ENCODE measurements at places on chromosomes 7 and 10.

GRCh38 chr7:109136893-109137292 is 567.2 kb downstream of the DNAJB9 start:
- DNase-seq: no peak

GRCh38 chr7:154841731-154842331 is 161.1 kb downstream of the PAXIP1 start:
- DNase-seq: no peak

- DNase-seq: no peak
Observed at GRCh38 chr7:55786901-55787300, 75.7 kb downstream of the SEPTIN14 start.

DNA sequence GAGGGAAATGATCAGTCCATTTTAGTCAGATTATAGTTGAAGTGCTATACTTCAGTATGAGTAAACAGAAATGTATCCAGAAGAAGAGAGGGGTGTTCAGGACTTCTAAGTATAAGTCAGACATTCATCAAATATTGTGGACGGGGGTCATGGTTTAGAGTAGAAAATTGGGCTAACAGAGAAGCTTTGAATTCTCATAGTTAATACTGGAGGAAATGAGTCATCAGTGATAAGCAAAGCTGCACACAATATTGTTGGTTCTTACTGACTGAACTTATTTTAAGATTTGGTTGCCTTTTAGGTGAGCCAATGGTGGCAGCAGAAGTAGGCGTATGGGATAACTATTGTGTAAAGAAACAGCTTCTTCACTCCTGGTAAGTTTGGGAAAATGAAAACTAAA is 1.7 kb upstream of the SUMF2 start:
- no peak for DNase-seq

GRCh38 chr10:72639441-72639873 is 13.6 kb upstream of the MICU1 start:
- DNase-seq: no peak

GRCh38 chr7:115475761-115476385 is 554.0 kb downstream of the MDFIC start:
- DNase-seq: no peak

- no peak for DNase-seq
Observed at GRCh38 chr7:113128031-113128430, 9.7 kb upstream of the SMIM30 start.

- peak; percentile 75 for DNase-seq
Observed at GRCh38 chr7:6446838-6447580, 745 bp downstream of the DAGLB start.

GRCh38 chr10:11522821-11523245 is 88.6 kb downstream of the USP6NL start:
- DNase-seq: peak; percentile 17

DNA sequence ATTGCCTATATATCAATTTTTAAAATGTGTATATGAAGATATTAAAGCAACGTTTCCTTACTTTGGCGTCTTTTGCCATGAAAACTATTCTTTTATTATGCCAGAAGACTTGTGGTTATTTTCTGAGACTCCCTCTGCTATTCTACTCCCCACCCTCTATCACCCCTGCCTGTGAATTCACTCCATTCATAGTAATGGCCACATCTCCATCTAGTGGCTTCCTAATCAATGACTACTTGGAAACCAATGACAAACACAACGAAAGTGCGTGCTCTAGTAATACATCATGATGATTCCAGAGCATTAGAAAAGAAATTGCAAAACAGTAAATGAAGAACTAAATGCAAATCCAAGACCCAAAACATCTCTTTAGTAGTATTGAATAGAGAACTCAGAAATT is 186.7 kb upstream of the HGF start:
- DNase-seq: peak; percentile 32

GRCh38 chr10:90591629-90592028 is 266.2 kb downstream of the HTR7 start:
- DNase-seq: no peak

DNA sequence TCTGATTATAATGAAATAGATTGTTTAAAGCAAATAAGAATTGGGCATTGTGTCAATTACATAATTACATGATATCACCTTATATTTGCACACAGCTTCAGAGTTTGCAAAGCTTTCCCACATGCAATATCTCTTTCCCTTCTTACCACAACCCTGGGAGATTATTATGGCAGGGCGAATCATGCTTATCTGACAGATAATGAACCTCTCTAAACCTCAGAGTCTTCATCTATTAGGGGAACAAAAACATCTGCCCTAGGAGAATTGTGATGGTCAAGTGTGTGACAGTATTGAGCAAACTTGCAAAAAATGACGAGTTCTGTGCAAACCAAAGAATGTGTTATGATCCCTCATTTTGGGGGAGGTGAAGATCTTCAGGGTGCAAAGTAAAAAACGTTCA is 90.0 kb downstream of the MYOF start:
- DNase-seq: no peak

GRCh38 chr7:92888-93672 is 99.3 kb upstream of the FAM20C start:
- no peak for DNase-seq

DNA sequence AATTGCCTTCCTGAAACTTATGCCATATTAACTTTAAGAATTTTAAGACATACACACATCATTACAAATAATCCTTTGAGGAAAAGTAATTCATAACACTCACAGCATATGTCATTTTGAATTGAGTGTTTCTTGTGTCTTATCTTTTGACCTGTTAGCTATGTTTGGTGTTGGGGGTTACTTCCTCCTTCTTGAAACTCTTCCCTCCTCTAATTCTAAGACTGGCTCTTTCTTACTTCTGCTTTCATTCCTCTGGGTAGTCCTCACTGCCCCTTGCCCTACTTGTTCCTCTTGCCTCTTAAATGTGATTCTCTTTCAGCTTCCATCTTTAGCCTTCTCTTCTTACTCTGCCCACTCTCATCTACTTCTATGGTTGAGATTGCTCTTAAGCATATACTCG is 28.3 kb upstream of the PIP4K2A start:
- peak; percentile 75 for DNase-seq

DNA sequence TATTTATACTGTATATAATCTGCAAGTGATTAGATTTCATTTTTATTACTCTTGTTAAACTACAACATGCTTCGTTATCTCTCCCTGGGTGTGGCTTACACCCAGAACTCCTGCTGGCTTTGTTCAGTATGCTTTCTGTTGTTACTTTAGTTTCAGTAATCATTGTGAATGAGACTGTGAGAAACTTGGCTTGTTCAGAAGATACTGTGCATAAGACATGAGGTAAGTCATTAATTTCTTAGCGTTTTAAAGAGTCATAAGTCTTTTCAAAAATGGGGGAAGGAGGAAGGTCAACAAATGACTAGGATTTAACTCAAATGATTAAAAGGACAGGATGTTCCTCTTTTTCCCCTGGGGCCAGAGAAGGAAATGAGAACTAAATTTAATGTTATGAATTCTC is 11.6 kb upstream of the ADD3 start:
- peak; percentile 47 for DNase-seq

DNA sequence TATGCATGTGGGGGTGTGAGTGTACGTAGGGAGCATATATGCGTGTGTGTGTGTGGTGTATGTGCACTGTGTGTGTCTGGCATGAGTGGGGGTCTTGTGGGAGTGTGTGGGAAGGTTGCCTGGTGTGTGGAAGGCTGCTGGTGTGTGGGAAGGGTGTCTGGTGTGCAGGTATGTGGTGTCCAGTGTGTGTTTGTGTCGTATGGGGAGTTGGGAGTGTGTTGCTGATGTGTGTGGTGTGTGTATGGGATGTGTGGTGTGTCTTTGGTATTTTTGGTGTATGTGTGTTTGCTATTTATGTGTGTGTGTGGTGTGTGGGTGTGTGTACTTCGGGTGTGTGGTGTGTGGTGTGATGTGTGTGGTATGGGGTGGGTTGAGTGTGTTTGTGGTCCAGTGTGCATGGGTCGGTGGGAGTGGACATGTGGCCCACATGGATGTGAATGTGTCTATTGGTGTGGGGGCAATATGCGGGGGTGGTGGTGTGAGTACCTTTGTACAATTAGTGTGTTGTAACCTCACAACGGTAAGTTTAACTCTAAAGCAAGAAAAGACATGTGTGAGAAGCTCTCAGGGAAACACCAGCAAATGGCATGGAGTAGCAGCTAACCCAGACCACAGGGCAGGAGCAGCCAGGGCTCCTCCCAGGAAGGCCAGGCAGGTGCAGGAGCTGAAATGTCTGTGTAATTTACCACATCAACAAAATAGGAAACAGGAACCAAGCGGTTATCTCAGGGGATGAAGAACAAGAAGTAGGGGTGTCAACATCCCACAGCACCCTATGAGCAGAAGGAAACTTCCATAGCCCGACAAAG is 11.9 kb downstream of the ANTXRL start:
- peak; percentile 40 for DNase-seq

- DNase-seq: no peak
Observed at GRCh38 chr7:40244226-40244625, 109.4 kb downstream of the SUGCT start.

DNA sequence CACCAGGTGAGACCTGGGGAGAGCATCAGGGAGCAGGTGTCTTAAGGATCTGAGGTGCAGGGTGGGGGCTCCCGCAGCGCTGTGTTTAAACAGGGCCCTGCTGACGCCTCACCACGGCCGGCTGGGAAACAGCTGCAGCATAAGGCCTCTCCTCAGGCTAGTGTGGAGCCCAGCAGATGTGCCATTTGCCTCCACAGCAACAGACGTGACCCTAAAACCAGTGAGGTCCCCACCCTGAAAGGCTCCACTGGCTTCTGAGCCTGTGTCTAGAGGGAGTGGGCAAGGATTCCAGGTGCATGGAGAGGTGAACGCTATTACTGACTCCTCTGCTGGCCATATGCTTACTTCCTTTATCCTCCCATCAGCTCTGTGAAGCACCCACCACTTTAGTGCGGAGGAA is 47.8 kb downstream of the SYPL1 start:
- no peak for DNase-seq

DNA sequence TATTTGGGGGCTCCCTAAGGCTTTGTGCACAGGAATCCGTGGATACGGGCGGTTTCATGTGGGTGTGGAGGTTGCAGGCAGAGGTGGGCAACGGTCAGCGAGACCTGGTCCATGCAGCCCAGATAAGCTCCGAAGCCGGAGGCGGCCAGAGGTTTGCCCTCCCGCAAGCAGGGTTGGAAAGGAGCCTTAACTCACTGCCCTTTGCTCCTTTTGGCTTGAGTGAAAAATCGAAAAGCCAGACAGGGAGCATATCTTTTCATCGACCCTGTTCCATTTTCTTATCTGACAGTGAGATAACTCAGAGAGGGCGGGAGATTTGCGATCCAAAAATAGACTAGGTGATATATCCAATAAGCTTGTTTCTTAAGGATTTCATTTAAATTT is 1.5 kb downstream of the GRM3 start:
- no peak for DNase-seq

DNA sequence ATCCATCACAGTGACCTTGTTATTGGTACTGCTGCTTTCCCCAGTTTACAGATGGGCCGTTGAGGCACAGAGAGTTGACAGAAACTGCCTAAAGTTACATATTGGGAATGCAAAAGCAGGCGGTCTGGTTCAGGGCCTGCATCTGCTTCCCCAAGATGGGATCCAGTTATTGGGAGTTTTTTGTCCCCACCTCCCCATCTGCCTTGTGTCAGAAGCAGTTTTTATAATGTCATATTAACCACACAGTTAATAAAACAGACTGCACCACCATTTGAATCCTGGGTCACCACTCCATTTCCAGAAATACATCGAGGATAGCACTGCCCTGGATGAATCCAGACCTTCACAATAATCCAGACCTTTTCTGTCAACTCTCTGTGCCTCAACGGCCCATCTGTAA is 67.9 kb downstream of the CELF2 start:
- no peak for DNase-seq

- DNase-seq: peak; percentile 16
Observed at GRCh38 chr7:101681170-101682007, 52.3 kb upstream of the MYL10 start.

DNA sequence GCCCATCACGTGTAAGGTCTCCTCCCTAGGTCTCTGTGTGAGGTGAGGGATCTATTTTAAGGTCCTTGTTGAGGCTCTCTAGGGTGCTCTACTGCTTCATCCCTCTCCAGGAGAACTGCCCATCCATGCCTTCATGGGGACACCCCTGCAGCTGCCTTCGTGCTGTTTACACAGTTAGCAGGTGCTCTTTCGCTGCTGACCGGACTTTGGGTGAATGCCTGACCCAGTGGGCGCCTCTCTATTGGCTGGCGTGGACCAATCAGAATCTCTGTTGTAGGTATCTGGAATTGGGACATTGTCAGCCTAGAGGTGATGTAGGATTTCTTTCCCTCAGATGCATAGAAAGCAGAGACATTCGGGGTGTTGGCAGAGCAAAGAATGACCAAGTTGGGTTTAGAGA is 38.7 kb upstream of the HMX3 start:
- DNase-seq: no peak

DNA sequence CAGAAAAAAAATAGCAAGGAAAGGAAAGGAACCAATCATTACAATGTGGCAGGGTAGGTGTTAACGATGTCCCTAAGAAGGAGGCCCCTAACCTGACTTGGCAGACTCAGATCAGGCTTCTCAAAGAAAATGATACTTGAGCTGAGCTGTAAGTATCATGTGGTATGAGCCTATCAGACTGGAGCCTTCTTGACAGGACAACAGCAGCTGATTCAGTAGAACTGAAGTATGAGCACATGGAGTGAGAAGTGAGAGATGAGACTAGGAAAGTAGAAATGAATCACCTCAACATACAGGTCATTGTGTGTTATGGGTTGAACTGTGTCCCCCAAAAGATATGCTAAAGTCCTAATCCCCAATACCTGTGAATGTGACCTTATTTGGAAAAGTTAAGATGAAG is 66.3 kb downstream of the MTERF1 start:
- DNase-seq: no peak

- DNase-seq: peak; percentile 74
Observed at GRCh38 chr7:76318488-76319353, 16.2 kb downstream of the HSPB1 start.

DNA sequence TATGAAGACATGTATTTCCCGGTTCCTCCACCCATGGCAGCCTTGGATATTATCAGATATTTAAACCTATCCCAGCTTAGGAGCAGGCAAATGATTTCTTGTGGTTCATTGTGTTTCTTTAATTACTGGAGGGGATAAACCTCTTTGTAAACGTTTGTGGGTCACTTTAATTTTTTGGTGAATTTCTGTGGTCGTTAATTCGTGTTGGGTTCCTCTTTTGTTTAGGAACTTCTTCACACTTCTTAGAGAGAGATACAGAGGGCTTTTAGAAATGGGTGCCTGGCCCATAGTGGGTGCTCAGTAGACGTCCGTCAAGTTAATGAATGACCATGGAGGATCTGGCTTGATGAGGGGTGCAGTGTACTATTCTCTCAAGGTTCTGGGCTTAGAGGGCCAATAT is 27.2 kb upstream of the NUB1 start:
- DNase-seq: no peak

DNA sequence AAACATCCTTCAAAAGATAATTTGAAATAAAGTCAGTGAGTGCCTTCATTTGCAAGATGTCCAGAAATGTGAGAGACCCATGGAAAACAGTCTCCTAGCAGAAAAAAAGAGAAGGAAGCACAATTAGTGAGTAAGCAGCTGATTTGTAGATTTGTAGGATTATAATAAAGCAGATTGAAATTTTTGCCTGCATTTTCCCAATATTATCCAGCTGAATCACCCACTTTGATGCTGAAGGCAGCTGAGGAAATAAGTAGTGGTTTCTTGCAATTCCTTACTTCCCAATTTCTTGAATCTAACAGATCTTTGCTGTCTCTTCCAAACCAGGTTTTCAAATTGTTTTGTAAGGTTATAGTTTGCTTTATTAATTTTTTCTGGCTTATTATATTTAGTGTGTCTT is 181.4 kb downstream of the GNAT3 start:
- DNase-seq: no peak

GRCh38 chr7:91310830-91311460 is 46.7 kb downstream of the FZD1 start:
- no peak for DNase-seq

Measured in CD14-positive monocyte (primary cell).